ENCODE measurements at places on chromosomes 16 and 17.

GRCh38 chr16:77077256-77077922 lies 113.6 kb upstream of the MON1B start:
- no peak for DNase-seq

- no peak for DNase-seq
Observed at GRCh38 chr17:17497065-17497844, 1.1 kb upstream of the RASD1 start.

GRCh38 chr17:40032322-40033320 lies 17.4 kb downstream of the CSF3 start:
- DNase-seq, result no peak

GRCh38 chr16:75296606-75297005 lies 45.2 kb upstream of the BCAR1 start:
- no peak for DNase-seq

- DNase-seq, result no peak
Observed at GRCh38 chr17:27808628-27809027, 8.3 kb upstream of the NOS2 start.

DNA sequence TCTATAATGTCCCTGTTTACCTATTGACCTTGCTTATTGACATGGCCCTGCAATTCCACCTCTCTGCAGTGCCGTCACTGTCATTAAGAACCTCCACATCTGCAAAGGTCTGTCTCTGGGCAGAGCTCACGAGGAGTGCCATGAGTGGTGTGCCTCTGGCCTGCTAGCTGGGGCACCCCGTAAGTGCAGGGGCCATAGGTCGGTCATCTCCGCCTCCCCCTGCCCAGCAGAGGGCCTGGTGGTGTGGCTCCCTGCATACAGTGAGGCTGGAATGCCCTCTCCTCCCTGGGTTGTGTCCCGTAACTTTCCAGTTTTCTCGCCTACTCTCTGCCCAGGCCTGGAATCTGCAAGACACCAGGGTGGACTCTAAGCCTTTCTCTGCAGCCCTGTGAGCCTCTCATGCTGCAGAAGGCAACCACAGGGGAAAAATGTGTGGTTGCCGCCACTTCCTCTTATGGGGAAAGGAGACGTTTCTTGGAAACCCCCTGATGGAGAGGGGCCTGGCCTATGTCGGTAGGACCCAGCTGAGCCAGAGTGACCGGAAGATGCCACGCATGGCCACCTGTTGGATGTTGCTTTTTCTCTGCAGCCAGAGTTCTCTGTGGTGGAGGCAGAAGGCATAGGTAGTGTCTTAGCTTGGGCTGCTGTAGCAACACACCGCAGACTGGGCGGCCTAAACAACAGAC lies 2.7 kb upstream of the SNX20 start:
- DNase-seq, result no peak

- no peak for DNase-seq
Observed at GRCh38 chr16:85307552-85308364, 195.5 kb upstream of the CIBAR2 start.

DNA sequence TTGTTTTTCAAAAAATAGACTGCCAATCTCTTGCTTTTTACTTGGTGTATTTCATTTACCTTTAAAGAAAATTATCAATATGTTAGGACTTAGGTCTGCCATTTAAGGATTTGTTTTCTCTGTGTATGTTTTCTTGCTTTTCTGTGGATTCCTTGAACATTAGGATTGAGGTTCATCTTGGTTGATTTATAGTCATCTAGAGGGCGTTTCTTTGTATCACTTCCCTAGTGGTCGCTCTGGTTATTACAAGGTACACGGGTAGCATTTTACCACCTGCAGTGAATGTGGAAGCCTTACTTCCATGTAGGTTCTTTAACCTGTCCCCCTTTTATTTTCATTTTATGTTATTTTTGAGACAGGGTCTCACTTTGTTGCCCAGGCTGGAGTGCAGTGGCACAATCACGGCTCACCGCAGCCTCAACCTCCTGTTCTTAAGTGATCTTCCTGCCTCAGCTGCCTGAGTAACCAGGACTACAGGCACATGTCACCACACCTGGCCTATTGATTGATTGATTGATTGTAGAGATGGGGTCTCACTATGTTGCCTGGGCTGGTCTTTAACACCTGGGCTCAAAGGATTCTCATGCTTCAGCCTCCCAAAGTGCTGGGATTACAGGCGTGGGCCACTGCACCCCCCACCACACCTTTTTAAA lies 35.2 kb upstream of the CBX4 start:
- DNase-seq, result no peak

GRCh38 chr16:642189-643049 lies 791 bp downstream of the MCRIP2 start:
- DNase-seq, result no peak

DNA sequence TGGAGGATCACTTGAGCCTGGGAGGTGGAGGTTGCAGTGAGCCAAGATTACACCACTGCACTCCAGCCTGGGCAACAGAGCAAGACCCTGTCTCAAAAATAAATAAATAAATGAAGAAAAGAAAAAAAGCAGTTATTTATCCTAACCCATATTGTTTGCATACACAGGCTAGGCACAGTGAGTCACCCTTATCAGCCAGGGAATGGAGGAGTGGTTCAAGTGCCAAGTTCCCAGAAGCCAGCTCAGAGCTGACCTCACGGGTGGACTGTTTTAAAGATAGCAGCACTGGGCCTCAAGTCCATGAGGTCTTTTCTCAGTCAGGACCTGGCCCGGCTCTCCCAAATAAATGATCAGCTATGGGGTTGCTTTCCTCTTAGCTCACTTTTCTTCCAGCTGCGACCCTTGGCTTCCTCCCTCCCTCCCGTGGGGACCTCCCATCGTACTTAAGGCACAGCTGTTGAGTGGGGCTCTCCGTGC lies 22.6 kb upstream of the MGAT5B start:
- no peak for DNase-seq

- no peak for DNase-seq
Observed at GRCh38 chr17:50203086-50203485, 1.7 kb upstream of the COL1A1 start.

DNA sequence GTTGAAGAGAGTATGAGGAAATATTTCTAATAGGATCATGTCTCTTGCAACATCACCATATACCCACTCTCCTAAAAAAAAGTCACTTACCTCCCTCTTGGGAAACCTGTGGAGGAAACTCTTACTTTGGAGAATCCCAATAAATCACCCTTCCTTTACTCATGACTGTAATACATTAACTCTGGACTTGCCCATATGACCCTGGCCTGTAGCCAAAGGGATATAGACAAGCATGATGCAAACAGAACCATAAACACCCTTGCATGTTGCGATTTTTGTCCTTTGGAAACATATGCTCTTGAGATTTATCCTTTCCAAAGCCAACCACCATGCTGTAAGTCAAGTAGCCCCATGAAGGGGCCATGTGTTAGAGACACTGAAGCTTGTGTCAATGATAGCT lies 19.5 kb downstream of the CDH11 start:
- DNase-seq, result no peak

GRCh38 chr16:56109205-56109604 lies 82.1 kb upstream of the GNAO1 start:
- no peak for DNase-seq

GRCh38 chr17:49681106-49681979 lies 3.4 kb upstream of the SPOP start:
- no peak for DNase-seq

DNA sequence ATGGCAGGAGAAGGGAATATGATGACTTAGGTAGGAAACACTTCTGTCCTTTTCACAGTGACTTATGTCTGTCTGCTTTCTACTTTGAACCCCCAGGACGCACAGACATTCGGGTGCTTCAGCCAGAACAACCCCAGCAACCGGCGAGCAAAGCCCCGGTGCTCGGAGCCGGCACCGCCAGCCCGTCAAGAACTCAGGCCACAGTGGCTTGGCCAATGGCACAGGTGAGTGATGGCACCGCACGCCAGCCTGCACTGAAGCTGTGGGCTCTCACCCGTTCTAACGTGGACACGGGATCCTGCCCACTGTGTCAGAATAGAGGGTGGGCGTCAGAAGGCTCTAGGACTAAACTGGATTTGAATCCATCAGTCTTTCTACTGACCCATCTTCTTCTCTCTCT lies 79.4 kb upstream of the CLEC18A start:
- no peak for DNase-seq

- no peak for DNase-seq
Observed at GRCh38 chr17:27651411-27652345, 20.7 kb downstream of the LGALS9 start.

GRCh38 chr16:84543253-84543652 lies 38.8 kb upstream of the MEAK7 start:
- DNase-seq, result no peak

- DNase-seq, result no peak
Observed at GRCh38 chr16:14024283-14024682, 46.8 kb upstream of the MRTFB start.

- no peak for DNase-seq
Observed at GRCh38 chr16:11774065-11774626, 22.9 kb downstream of the ZC3H7A start.

DNA sequence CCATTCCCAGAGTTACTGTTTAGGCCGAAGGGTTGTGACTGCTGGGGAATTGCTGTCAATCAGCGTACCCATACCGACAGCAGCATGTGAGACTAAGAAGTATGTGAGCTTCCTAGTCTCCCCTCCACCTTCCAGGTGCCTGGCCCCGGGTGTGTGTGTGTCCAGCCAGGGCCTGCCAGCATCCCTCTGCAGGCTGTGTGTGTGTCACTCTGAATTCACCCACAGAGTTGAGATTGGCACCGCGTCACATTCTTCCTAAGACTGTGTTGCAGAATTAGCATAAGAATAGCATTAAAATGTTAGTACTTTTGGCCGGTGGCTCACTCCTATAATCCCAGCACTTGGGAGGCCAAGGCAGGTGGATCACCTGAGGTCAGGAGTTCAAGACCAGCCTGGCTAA lies 31.8 kb downstream of the PRMT7 start:
- DNase-seq, result no peak

DNA sequence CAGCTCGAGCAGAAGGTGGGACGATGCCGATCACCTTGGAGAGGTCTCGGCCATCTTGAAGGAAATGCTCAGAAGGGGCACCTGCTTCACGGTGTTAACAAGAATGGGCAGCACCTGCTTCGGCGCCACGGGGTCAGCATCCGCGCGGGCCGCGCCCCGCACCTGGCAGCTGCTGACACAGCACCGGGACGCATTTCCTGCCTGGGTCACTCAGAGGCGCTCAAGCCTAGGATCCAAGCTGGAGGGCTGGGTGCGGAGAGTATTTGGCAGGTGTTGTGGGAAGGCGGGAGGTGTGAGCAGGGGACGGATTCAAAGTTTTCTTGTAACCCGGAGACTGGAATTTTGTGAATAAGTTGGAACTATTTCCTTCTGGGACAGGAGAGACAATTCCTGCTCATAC lies 39.3 kb upstream of the AKTIP start:
- no peak for DNase-seq

Data from kidney epithelial cell (primary cell).